ENCODE measurements at places on chromosomes 5 and 9.

- DNase-seq = peak; percentile 80
Observed at GRCh38 chr9:87193925-87194868, 246.9 kb upstream of the GAS1 start.

DNA sequence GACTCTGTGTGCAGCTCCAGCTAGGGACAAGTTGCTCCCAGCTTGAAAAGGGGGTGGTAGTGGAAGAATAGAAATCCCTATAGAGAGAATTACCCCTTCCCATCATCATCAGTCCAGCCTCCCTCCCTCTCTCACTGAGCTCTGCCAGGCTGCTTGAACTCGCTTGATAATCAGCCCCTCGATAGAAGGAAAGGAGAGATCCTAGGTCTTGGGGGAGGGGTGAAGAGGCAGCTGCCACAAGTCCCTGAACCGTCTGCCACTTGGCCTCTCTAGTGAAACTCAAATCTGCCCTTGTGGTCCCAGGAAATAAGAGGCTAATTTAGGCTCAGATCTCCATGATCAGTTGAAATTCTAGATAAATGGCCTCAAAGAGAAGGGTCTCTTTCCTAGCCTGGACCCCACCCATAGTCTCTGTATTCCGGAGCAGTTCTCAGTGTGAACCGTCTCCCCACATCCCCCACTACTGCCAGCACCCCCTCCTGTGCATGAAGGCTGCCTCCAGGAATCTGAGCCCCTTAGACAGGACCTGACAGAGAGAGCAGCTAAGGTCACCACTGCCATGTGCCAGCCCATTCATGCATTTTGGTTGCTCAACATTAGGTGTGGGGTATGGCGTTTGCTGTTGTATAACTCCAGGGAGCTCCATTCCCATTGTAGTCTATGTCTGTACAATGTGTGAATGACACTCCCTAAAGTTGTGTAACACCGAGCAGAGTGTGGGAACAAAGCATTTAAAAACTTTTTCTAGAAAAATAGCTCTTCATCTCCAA, 5.5 kb downstream of the DNAJB5 start:
- DNase-seq = peak; percentile 87

DNA sequence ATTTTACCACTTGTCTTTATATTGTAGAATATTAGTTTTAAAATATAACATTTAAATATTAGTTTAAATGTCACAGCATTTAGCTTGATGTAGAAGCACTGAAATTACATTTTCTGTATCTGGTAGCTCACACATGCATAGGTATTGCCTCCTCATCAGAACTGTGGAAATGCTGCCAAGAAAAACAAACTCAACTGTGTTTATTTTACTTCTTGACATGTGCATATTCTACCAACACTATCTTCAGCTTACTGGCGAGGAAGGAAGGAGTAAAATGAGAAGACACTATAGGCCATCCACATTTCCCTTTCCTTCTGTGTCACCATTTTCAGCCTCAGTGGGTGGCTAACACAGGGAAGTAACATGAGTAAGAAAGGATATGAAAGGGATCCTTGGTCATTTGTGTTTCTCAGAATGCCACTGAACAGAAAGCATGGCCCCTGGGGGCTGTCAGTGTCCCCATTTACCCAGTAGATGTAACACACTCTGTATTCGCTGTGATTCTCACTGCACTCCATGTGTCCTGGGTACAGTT, 81.0 kb upstream of the HTR4 start:
- DNase-seq = no peak

- DNase-seq = peak; percentile 78
Observed at GRCh38 chr9:14452539-14452938, 138.6 kb upstream of the NFIB start.

- no peak for DNase-seq
Observed at GRCh38 chr5:132688536-132689339, 14.9 kb downstream of the IL4 start.

- DNase-seq = no peak
Observed at GRCh38 chr5:108521011-108521700, 139.3 kb upstream of the FBXL17 start.

All from bronchial epithelial cell (primary cell).